Pericardium fibroblast (primary cell): ENCODE measurements at places on chromosomes 5 and 9. TPM values are rescaled to one million over a fixed set of nuclear protein-coding genes. Genes with fewer than 3 reads are reported as not detected.

Gene FGD3
- not detected in 2 replicates for total RNA-seq

Gene HMCN2
- under 0.01 TPM in 1 of 2 replicates, not detected in the other for total RNA-seq

Gene MUSK
- 3.9 TPM in 1 of 2 replicates, not detected in the other for total RNA-seq

Gene CYSTM1
- 28.5 and 41.5 TPM in 2 replicates for total RNA-seq

Gene MCC
- total RNA-seq: 15.8 and 19.4 TPM in 2 replicates

Gene IFNA16
- not detected in 2 replicates for total RNA-seq

Gene PTPN3
- total RNA-seq: 0.23 and 7.1 TPM in 2 replicates

Gene CYSRT1
- 0.17 TPM in 1 of 2 replicates, not detected in the other for total RNA-seq
